ENCODE measurements at places on chromosomes 6 and 20.

DNA sequence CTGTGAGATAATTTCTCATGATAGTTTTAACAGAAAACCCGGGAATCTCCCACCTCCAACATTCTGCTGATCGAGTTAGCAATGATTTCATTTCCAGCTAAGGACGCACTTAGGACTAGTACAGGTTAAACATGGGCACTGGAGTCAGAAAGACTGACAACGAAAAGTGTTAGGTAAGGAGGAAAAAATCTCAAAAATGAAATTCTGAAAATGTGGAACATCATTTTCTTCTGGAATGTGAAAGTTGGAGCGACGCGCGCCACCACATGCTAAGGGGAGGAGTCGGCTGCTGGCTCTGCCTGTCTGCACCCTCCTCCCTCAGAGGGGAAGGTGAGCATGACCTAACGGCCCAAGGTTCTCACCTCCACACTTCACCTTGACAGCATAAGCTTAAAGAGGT lies 221.6 kb upstream of the KCNG1 start:
- DNase-seq, result no peak

DNA sequence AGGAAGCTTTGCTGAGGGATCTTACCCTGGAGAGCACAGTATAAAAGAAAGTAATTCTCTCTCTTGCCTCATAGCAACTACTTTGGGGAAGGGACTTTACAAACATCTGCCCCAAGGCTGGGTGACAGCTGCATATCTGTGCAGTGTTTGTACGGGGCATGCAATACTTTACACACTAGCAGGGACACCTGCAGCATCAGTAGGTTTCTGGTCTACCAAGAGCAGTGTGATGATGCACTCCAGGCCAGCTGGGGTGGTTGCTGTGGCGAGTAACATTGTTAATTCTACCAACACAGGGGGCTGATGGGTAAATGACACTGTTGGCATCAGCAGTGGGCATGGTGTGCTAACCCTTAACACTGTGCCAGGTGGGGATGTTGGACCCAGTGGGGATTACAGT lies 48.0 kb downstream of the ADTRP start:
- DNase-seq, result no peak

- DNase-seq, result no peak
Observed at GRCh38 chr6:84441456-84441855, 214.0 kb upstream of the CEP162 start.

- DNase-seq, result peak; percentile 48
Observed at GRCh38 chr6:44138717-44139350, 11.5 kb downstream of the TMEM63B start.

- DNase-seq, result no peak
Observed at GRCh38 chr6:144898741-144899140, 613.6 kb downstream of the UTRN start.

GRCh38 chr6:141726248-141726647 lies 406.5 kb upstream of the GJE1 start:
- peak; percentile 52 for DNase-seq

GRCh38 chr20:39913274-39913673 lies 775.8 kb downstream of the MAFB start:
- no peak for DNase-seq

GRCh38 chr6:100461278-100461916 lies 3.3 kb downstream of the SIM1 start:
- DNase-seq, result peak; percentile 75

GRCh38 chr6:123022975-123023374 lies 26.9 kb downstream of the CLVS2 start:
- peak; percentile 57 for DNase-seq

GRCh38 chr20:44566811-44567210 lies 15.6 kb upstream of the PKIG start:
- no peak for DNase-seq

- DNase-seq, result no peak
Observed at GRCh38 chr20:51500311-51500710, 42.2 kb downstream of the NFATC2 start.

DNA sequence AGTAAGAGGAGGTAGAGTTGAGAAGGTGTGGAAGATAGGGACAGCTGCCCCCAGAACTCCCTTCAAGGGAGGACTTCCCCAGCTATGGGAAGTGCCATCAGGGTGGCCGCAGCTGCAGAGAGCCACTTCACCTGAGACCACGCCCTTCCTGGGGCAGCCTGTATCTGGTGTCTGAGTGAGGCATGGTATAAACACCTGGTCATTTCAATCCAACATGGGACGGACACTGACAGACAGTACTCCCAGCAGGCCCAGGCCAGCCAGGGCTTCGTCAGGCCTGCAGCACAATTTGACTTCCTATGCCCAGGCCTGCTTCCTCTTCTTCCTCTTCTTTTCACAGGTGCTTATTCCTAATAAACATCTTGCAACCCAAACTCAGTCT lies 4.5 kb downstream of the SOX12 start:
- no peak for DNase-seq

DNA sequence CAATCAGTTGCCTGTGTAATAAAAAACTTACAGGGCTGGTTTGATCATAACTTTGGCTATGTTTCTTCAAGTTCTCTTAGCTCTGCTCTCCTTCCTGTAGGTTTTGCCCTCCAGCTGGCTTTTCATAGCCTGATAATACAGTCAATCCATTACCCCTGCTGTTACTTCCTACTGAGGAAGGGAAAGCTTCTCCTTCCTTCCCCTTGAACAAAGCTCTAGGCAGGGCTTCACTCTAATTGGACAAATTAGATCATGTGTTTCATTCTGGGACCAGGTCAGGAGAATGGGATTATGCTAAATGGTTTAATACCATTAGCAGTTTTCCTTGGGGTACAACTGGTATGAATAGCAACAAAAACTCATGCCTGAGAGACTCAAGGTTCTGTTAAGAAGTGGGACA lies 106.8 kb upstream of the MCHR2 start:
- no peak for DNase-seq

- DNase-seq, result no peak
Observed at GRCh38 chr20:47623206-47623605, 121.5 kb downstream of the NCOA3 start.

- DNase-seq, result no peak
Observed at GRCh38 chr6:111503660-111504059, 20.6 kb upstream of the REV3L start.

GRCh38 chr6:146896062-146896813 lies 297.5 kb downstream of the ADGB start:
- no peak for DNase-seq
